Fibroblast of lung (primary cell): ENCODE measurements at places on chromosomes 3 and 15. TPM values are rescaled to one million over a fixed set of nuclear protein-coding genes. Genes with fewer than 3 reads are reported as not detected.
A peak's percentile ranks its signal among the peaks of the same experiment; 100 is the strongest.

DNA sequence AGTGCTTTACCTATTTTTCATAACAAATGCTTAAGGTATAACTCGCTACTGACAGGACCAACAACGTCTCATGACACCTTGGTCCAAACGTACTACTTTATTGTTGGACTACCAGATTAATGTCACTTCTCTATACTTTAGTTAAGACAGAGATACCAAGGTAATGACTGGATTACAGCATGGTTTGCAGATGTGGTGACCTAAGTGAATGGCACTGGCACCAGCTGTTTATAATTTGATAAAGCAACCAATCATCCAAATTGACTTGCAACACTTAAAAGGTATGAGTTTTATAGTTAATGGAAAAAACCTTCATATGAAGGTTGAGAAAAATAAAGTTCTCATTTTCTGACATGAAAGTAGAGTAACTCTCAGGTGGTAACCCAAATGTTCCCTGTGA lies 209.0 kb downstream of the NEK10 start:
- no peak for DNase-seq

DNA sequence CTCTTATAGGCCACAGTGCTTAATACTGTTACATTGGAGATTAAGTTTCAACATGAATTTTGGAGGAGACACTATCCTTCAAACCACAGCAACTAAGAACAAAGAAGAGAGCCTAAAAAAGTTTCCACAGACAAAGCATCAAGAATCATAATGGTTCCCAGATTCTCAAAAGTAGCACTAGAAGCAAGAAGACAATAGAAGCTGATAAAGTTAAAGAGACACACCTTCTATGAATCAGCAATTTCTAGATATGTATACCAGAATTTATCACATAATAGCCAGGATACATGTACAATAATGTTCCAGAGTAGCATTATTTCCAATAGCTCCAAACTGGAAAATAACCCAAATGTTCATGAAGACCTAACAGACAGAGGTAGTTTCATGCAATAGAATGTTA lies 12.2 kb downstream of the NKIRAS1 start:
- DNase-seq, result no peak

TMEM212 gene
- not detected in 2 replicates for total RNA-seq

GRCh38 chr15:99118801-99119546 lies 14.1 kb downstream of the SYNM start:
- no peak for DNase-seq

DNA sequence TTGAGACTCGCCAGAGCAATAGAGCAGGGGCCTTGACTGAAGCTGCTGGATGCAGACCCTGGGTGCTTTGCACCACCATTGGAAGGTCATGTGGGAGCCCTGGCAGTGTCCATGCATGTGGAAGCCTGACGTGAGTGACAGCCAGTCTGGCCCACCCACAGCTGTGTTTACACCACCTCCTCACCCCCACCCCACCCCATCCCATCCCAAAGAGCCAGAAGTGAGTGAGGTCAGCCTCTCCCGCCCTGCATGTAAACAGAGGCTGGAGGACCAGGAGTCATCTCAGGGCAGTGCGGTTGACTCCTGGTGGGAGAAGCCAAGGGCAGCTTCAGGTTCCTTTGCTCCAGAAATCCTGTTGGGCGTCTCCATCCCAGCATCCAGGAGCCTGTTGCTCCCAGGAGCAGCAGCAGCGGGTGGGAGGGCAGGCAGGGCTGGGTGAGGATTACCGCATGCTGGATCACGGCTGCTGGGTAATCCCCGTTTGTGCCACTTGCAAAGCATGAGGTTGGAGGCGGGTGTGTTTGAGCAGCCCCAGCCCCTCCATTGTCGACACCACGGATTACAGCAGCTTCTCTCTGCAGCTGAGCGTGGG lies 44.6 kb downstream of the CORO2B start:
- DNase-seq, result peak; percentile 85

GRCh38 chr3:64021922-64022321 lies 1.4 kb downstream of the PSMD6 start:
- DNase-seq, result no peak

DNA sequence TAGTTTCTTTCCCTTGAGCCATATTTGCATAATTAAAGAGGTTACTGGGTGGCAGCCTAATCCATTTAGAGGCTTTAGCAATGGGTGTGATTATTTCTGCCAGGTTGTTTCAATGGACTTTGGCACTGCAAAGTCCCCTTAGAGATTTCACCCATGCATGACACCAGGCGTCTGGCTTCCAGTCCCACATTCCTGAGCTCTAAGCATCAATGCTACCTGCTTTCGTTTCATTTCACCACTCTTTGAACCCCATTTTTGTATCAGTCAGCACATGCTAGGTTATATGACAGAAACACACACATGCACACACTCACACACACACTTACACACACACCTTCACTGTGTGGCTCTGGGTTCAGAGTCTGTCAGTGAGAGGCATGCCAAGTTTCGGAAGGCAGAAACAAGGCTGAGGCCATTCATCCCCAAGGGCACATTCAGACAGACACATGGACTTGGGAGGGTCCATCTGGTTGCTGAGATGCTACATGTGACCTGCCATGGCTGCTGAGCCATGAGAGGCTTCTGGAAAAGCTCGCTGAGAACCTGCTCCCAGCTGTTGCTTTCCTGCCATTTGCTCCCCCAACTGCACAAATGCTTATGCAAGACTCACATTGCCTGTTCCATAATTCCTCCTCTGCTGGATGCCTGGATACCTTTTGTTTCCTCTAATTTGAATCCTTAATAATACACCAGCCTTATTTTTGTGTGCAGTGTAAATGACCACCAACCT lies 354.1 kb downstream of the GABRG3 start:
- DNase-seq, result no peak

DNA sequence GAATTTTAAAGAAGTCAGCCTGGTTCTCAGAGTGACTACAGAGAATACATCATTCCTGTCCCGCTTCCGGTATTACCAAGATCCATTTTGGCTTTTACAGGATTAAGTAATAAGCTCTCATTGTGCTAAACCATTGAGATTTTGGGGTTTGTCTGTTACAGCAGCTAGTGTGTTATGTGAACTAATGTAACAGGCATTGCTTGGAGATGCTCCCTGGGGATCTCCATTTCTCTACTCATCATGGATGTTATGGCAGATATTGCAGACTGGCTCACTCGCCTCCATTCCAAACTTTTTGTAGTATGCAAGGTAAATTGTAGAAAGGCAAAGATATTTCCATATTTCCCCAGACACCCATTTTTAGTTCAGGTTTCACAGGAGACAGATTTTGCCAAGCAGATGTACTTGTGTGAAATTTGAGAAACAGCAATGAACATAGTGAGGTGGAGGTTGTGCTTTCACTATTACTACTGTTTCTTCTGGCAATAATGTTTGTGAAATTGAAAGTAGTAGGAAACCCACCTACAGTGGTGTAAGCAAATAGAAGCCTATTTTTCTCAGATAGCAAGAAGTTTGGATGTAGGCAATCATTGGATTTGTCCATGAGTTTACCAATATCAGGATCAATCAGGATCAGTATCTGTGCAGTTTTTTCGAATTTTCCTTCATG lies 177.1 kb upstream of the GALNT15 start:
- no peak for DNase-seq

DNA sequence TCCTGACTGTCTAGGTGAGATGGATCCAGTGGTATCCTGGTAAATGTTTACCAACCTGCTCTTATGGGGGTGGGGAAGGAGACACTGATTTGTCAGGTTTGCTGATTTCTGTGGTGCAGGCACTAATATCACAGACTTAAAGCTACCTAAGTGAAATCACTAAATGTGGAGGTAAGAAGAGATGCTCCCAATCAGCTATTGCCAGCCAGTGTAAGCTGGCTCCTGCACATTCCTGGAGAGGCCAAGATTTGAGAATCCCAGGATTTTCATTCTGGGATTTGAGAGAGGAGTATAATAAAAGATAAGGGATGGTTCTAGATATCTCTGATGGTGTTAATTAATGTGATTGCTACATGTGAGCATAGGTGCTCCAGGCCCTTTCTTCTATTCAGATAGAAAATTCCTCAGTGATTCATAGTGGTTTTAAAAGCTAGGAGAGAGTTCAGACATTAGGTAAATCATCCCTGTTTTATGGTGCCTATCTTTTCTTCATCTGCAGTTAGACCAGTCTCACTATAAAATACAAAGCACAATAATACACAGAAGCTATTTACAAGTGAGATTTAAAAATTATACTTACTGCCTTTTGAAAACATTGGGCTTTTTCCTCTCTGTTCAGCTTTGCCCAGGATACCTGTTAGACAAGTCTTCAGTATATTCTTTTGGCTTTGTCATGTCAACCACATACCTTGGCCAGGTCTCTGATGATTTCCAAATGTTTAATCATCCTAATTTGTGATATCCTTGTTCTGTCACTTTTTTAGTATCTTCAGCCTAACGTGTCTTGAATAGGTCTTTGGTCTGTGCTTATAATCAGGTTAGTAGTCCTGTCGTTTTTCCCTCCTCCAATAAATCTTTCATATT lies 90.9 kb downstream of the MBNL1 start:
- no peak for DNase-seq

DNA sequence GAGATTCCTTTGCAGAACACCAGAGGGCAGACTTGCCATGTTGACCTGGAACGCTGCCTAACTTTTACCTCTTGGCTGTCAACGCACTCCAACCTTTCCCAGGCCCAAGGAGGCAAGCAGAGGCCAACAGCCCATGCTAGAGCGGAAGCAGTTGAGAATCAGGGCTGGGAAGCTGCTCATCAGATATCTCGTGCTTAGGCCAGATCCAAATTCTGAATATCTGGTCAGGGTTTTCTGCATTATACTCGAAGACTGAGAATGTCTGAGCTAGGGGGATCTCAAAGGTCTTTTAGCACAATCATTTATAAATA lies 2.5 kb downstream of the XIRP1 start:
- DNase-seq, result peak; percentile 42

DNA sequence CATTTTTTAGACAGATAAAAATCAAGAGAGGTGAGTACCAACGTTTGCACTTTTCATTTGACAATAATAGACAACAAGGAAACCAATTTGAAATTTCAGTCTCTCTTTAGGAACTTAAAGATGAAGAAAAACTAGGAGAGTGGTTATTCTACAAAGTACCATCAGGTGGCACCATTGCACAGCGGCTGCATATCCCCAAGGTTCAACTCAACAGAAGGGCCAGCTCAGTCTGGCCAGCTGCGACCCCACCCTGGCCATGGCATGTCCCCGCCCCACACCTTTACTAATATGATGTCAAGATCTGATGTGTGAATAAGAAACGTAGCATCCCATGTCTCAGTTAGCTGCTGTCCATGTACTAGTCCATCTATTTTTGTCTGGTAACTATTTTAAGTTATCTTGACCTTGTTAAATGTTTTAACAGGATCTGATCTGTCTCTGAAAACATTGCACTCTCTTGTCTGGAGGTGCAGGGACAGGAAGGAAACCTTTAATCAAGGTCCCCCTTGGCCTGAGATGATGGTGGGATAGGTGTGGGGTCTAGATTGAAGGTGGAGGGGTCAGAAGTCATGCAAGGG lies 35.5 kb upstream of the CGNL1 start:
- DNase-seq, result peak; percentile 48

DNA sequence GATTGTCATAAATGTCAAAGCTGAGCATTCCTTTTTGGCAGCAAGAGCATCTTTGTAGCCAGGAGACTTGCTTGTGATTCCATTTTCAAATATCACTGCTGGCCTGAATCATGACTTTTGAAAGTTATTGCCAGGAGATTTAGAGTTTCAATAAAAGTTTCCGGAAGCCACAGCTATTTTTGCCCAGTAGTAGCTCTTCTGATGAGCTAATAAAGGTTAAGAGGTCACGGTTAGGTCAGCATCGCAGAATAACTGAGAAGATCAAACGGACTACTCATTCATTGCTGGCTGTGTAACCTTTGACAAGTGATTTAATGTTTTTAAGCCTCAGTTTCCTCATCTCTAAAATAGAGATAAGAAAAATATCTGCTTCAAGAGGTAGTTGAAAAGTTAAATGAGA lies 105.1 kb upstream of the ETV5 start:
- DNase-seq, result no peak

- peak; percentile 30 for DNase-seq
Measured at GRCh38 chr3:141537856-141538255, 51.0 kb downstream of the RASA2 start.

GRCh38 chr3:10192953-10193691 lies 28.4 kb downstream of the IRAK2 start:
- peak; percentile 93 for DNase-seq

GXYLT2 gene
- total RNA-seq, result 6.6 and 14.1 TPM in 2 replicates

DNA sequence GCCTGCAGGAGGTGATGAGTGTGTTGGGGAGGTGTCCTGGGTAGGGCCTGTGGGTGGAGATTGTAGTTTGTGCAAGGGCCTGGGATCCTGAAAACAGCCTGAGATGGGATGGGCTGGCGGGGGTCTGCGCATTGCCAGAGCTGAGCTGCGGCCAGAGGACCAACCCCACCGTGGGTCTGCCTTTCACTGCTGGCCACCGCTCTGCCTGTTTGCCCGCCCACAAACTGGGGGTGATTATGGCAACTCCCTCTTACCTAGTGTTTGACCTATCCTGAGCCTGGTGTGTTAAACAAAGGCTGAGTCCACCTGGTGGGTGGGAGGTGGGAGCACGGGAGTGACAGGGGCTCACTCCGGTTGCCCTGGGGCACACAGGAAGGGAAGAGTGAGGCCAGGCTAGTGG lies 9.8 kb downstream of the ABTB1 start:
- DNase-seq, result no peak

DNA sequence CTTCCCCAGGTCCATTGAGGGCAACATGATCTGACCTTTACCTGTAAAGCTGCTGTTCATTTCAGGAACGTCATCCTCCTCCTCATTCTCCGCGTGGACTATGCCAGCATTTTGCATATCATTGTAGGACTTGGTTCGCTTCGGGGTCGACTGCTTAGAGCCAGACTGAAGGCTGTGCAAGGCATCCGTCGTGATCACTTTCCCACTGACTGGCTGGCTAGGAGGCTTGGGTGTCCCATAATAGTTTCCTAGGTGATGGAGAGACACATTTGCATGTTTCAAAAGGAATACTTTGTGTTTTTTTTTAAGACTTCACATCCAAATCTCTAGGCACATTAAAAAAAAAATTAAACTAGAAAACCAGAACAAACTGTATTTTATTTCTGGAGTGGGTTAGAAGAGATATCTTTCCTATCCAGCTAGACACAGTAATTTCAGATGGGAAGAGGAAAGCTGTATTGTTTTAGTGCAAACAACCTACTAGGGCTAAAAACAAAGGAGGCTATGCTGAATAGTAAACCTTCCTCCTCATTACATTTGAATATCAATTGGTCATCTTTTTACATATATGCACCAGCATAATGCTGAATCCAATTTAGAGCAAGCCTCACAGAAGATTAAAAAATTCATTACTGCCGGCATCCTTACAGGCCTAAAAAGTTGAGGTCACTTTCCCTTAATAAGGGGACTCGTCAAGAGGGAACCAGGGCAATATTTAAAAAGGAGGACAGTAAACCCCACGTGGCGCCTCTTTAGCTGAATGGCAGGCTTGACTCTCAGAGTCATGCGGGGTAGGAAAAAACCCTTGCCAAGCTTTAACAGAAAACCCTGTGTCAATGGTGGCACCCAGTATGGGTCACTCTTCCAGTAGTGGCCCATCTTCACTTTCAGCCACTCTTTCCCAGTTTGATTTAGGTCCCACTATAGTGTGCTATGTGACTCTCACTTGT lies 559.9 kb downstream of the MAGI1 start:
- DNase-seq, result no peak

HEMK1 gene
- 8.2 and 12.7 TPM in 2 replicates for total RNA-seq

- no peak for DNase-seq
Measured at GRCh38 chr15:47618241-47618640, 99.1 kb upstream of the SEMA6D start.

- DNase-seq, result no peak
Measured at GRCh38 chr15:69861331-69862171, 236.2 kb downstream of the TLE3 start.

GRCh38 chr3:195297446-195297845 lies 26.5 kb upstream of the XXYLT1 start:
- DNase-seq, result no peak

- peak; percentile 58 for DNase-seq
Measured at GRCh38 chr15:34708422-34708821, 46.4 kb downstream of the GJD2 start.

XCR1 gene
- total RNA-seq, result under 0.01 TPM in 1 of 2 replicates, not detected in the other
